Stimulated activated CD8-positive, alpha-beta memory T cell treated with anti-CD3 and anti-CD28 coated beads, Interleukin-7, amount 100 ng/mL, for 24 hours (primary cell): ENCODE measurements at places on chromosomes 11 and 22.
A peak's percentile ranks its signal among the peaks of the same experiment; 100 is the strongest.

DNA sequence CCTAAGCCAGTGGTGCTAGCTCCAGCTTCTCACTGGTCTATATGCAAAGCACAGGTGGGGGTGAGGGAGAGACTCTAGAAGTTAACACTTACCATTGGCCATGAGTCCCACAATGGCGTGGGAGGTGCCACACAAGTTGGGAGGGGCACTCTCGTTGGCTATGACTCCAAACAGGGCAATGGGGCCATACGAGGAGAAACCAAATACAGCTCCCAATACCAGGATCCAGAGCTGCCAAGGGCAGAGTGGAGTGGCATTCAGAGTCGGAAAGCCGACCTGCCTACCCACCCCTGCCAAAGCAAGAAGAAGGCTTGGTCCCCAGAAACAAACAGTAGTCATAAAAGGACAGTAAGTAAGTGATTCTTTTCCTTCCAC lies 5.6 kb downstream of the SLC37A4 start:
- no peak for DNase-seq

DNA sequence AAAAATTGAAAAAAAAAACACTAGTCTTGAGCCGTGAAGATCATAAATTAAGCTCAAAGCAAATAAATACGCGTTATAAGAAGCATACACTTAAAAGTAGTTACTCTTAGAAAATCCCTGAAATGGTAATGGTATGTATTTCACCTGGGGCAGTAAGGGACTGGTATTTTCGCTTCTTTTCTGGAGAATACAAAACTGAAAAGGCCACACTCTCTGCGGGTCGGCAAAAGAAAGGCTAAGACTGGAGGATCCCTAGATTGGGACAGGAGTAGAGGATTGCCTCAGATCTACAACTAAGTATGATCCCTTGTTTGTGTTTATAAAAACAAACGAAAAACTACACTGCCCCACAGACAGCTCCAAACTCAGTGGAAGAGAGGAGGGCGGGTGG lies 617 bp downstream of the TSG101 start:
- no peak for DNase-seq

- DNase-seq = no peak
Measured at GRCh38 chr22:29204455-29205183, 1.1 kb upstream of the EMID1 start.

DNA sequence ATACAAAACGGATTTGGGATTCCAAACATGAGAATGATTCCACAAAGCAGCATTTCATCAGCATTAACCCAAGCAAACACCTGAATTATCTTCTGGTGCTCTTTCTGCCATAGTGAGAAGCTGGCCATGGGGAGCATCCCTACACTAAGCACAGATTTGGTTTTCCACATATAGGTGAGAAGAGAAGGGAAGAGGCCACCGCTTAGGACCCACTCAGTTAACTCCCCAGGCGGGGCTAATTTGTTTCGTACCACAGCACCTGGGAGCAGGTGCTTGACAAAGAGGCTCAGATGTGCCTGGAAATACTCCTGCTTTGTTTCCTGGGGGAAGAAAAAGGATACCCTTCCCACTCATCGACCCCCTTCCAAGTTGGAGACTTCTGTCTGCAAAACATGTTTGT lies 64.2 kb downstream of the RAB30 start:
- no peak for DNase-seq

GRCh38 chr11:45355706-45356041 lies 69.5 kb upstream of the SYT13 start:
- DNase-seq = no peak

- DNase-seq = no peak
Measured at GRCh38 chr11:119362741-119363080, 16.2 kb upstream of the MFRP start.

GRCh38 chr22:33659448-33659847 lies 260.8 kb downstream of the LARGE1 start:
- no peak for DNase-seq

- peak; percentile 39 for DNase-seq
Measured at GRCh38 chr11:76803811-76804600, 20.9 kb downstream of the TSKU start.

- DNase-seq = no peak
Measured at GRCh38 chr22:22935546-22936157, 48.0 kb downstream of the IGLL5 start.

DNA sequence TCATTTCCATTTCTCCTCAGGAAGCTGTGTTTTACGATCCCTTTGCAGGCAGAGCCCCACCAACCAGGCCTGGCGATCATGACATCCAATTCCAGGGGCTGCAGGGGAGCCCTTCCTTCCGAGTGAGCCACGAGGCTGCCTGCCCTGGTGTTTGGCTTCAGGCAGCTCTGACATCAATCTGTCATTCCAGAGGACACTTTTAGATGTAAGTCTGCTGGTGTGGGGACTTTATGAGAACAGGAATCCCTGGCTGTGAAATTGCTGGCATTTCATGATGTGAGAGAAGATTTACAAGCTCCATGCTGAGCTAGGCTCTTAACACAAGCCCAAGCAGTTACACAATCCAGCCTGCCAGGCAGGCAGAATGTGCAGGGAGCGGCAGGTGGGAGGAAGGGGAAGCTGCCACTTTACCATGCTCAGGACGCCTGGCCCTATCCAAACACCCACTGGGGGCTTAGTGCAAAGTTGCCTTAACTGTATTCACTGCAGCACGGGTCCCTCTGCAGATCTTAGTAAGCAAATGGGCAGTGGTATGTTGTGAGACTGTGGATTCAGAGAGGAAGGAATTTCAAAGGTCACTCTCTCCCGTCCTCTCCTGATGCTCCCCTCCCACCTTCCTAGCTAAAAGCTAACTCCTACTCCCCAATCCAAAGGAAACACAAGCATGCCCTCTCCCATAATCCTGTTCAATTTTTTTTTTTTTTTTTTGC lies 43.4 kb upstream of the MICAL2 start:
- DNase-seq = no peak

GRCh38 chr11:115942011-115942410 lies 437.8 kb upstream of the CADM1 start:
- no peak for DNase-seq

DNA sequence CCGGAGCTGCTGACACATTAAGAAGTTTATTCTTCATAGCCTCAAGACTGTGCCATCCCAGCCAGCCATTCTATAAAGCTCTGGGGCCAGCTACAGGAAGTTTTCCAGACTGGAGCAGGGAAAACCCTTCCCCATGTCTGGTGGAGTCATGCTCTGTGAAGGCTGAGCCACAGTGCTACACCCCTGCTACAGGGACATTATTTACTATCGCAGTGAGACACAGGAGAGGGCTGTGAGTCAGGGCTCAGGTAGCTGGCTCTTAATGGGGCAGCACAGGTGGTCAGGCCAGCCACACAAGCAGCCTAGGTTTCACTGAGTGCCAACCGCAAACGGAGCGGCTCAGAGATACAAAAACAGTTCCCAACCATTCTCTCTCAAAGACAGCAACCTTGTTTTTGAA lies 12.1 kb downstream of the HPS4 start:
- DNase-seq = no peak

DNA sequence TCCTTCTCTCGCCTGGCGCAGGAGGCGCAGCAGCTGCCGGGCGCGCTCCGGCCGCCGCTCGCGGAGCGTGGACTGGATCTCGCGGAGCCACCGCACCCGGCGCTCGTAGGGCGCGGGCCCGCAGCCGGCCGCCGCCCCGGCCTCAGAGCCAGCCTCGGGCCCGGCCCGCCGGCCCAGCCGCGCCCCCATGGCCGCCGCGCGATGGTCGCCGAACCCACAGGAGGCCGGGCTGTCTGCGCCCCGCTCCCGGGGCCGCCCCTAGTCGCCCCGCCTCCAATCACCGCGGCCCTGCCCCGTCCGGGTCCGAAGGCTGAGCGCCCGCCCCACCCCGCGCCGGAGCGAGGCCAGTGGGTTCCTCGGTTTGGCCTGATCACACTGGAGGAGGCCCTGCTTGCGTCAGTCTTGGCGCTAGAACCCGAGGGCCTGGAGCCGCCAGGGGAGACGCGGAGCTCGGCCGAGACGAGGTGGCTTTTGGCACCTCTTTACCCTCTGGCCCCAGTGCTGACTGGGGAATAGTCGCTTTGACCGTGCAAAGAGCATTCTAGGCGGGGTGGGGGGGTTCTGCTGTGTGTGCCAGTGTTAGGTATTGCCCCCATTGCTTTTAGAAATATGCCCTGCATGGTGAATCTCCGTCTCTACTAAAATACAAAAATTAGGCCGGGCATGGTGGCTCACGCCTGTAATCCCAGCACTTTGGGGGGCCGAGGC lies at the start of gene LRRC75B:
LRRC75B (minus strand) TSS at position 223 of the 708 bp plus-strand sequence; CDS start at position 189, 34 bp downstream.
- DNase-seq = peak; percentile 16

DNA sequence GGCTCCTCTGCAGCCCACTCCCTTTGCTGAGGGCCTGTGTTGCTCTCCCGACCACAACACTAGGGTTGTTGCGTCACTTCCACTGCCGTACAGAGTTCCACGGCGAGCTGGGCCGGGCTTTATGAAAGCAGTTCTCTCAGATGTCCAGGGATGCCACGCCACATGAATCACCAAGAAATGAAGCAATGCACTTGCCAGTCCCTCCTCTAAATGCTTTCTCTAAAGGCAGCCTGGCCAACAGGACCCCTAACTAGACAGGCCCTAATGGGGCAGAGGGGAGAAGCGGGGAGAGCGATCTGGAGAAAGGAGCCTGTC lies 188.7 kb downstream of the CTTN start:
- no peak for DNase-seq

- DNase-seq = no peak
Measured at GRCh38 chr11:71843858-71844257, 10.9 kb downstream of the DEFB108B start.

- DNase-seq = no peak
Measured at GRCh38 chr11:910044-910588, 494 bp downstream of the CHID1 start.

- no peak for DNase-seq
Measured at GRCh38 chr11:6799402-6799801, at the start of gene OR6A2. OR6A2 (minus strand) TSS chr11:6799689; CDS start chr11:6795708, 3,981 bp downstream.

DNA sequence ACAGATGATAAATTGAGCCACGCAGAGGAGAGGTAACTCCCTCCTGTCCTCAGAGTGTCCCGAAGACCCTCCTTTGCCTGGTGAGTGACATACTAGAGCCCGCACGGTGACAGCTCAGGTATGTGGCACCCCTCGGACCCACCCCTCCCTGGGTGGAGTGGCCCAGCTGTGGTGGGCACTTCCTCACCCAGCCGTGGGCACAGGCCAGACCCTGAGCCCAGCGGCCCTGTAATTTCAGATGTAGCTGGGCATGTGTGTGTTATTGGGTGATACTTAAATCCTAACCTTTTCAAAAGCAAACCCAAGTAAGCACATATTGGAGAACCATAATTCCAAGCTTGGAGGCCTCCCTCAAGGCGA lies 93.2 kb downstream of the WNT7B start:
- no peak for DNase-seq

DNA sequence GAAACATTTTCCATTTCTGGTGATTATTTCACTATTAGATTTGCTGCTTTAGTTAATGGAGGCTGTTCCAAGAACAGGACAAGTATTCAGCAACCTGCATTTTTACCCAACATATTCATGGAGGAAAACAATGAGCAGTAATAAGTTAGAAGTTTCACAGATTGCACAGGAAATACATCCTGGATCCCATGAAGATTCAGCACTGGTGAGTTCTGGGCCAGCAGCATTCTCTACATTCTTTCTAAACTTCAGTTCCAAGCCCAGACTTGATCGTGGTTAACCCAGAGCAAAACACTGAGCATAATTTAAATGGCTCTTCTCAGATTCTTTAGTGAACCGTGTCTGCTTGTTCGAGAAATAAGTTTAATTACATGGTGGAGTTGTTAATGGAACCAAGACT lies 3.8 kb downstream of the FJX1 start:
- no peak for DNase-seq

DNA sequence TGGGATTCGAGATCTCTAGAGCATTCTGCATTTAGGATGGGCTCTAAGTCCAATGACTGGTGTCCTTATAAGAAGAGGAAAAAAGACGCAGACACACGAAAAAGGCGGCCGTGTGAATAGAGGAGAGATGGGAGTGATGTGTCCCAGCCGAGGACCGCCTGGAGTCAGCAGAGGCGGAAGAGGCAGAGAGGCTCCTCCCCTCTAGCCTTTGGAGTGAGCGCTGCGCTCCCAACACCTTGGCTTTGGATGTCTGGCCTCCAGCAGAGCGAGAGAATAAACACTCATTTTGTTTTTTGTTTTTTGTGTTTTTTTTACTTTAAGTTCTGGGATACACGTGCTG lies 83.0 kb upstream of the RTL6 start:
- DNase-seq = no peak

- DNase-seq = no peak
Measured at GRCh38 chr22:19872779-19873137, 18.1 kb upstream of the GNB1L start.

- no peak for DNase-seq
Measured at GRCh38 chr11:114784891-114785290, 106.6 kb downstream of the NXPE2 start.

- no peak for DNase-seq
Measured at GRCh38 chr11:91585035-91585801, 639.4 kb upstream of the FAT3 start.
